Natural killer cell treated with Interleukin-12 subunit alpha and Interleukin-12 subunit beta and Interleukin-15 and Interleukin-18, amount 100 ng/mL, for 72 hours (primary cell): ENCODE measurements at places on chromosomes 5 and 9.

- no peak for DNase-seq
- H3K36me3 ChIP-seq: peaks cover 13% of the 10 kb centered on the region
- H3K27me3 ChIP-seq: no peaks in the 10 kb centered on the region
- H3K4me1 ChIP-seq: peaks cover 29% of the 10 kb centered on the region
- H3K4me3 ChIP-seq: peak overlapping the region; percentile 96
Observed at GRCh38 chr9:125241863-125242739, 958 bp upstream of the HSPA5 start.

- peaks cover 7% of the 10 kb centered on the region for H3K27me3 ChIP-seq
- DNase-seq: no peak
- no peaks in the 10 kb centered on the region for H3K4me1 ChIP-seq
- H3K36me3 ChIP-seq: no peaks in the 10 kb centered on the region
- no peak overlapping the region for H3K4me3 ChIP-seq
- no peak overlapping the region for H3K27ac ChIP-seq
Observed at GRCh38 chr9:124482431-124483031, 24.7 kb downstream of the NR5A1 start.

GRCh38 chr5:157665467-157666070 lies 5.8 kb upstream of the C5orf52 start:
- H3K4me3 ChIP-seq: no peak overlapping the region
- no peak for DNase-seq
- peaks cover 14% of the 10 kb centered on the region for H3K36me3 ChIP-seq

DNA sequence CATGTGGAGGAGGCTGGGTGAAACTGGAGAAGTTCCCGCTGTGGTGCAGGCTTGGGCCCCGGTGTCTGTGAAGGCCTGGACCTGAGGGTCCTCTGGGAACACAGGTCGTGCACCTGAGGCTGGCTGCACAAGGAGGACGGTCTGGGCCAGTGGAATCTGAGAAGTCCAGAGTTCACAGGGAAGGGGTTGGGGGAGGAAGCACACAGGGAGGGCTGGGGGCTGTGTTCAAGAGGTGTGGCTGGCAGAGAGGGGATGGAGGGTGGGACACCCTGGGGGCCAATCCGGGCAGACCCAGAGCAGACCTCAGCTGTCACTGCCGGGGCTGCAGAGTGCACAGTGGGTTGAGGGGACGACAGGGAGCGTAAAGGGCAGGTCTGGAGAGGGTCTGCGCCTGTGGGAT lies 2.6 kb downstream of the SLC9A3 start:
- no peak overlapping the region for H3K27ac ChIP-seq
- no peak for DNase-seq
- no peaks in the 10 kb centered on the region for H3K36me3 ChIP-seq
- H3K4me3 ChIP-seq: no peak overlapping the region

GRCh38 chr5:38739011-38739704 lies 106.7 kb upstream of the OSMR start:
- no peak for DNase-seq
- peaks cover 16% of the 10 kb centered on the region for H3K27me3 ChIP-seq
- H3K4me1 ChIP-seq: no peaks in the 10 kb centered on the region
- no peak overlapping the region for H3K27ac ChIP-seq

- no peak for DNase-seq
- peak overlapping the region; percentile 60 for H3K4me3 ChIP-seq
- peaks cover 13% of the 10 kb centered on the region for H3K36me3 ChIP-seq
- no peaks in the 10 kb centered on the region for H3K27me3 ChIP-seq
Observed at GRCh38 chr5:57184322-57184721, 10.5 kb downstream of the GPBP1 start.

DNA sequence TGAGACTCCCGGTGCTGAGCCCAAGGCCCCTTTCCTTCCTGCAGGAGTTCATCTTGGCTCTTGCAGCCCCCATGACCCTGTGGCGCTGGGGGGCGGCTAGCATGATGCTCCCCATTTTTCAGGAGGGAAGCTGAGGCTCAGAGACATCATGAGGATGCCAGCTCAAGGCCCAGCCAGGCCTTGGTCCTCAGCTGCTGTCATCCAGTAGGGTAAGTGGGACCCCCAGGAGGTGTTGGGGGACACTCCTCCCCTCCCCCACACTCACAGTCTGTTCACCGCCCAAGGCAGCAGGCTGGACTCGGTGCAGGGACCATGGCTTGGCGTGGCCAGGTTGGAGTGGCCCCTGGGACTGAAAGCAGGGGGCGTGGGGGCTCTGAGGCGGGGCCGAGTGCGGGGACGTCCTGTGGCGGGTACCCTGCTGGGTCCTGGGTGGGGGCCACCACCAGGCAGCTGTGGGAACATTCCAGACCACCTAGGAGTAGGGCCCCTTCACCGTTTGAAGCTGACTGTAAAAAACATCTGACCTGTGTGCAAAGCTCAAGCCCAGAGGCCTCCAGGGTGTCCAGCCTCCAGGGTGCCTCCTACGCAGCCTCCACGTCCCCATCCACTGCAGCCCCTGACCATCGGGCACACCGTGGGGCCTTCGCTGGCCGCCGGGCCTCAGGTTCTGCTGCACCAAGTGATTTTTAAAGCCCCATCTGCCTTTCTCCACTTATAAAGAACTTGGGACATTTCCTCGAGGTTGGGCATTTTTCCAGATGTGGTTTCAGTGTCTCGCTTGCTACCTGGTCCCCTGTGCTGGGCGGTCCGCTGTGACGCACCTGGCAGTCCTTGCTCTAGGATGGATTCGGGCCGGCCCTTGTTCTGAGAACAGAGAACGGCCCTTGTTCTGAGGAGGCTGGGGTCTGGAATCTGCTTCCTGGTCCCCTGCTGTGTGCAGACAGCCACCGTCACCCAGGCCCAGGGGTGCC lies 3.4 kb upstream of the NOTCH1 start:
- no peak for DNase-seq
- no peak overlapping the region for H3K4me3 ChIP-seq
- no peaks in the 10 kb centered on the region for H3K36me3 ChIP-seq
- H3K27ac ChIP-seq: no peak overlapping the region
- H3K4me1 ChIP-seq: peaks cover 6% of the 10 kb centered on the region
